ENCODE measurements at places on chromosomes 3 and 15. TPM values are rescaled to one million over a fixed set of nuclear protein-coding genes. Genes with fewer than 3 reads are reported as not detected.

The ACKR4 gene
- total RNA-seq = 0.15 TPM

The TGM5 gene
- total RNA-seq = not detected

The SCG5 gene
- 1.6 TPM for total RNA-seq

The UROC1 gene
- total RNA-seq = not detected

The RYR3 gene
- total RNA-seq = 0.02 TPM

The CYP1A2 gene
- not detected for total RNA-seq

The U2SURP gene
- 186 TPM for total RNA-seq

The P3H2 gene
- total RNA-seq = not detected

The DZIP3 gene
- 5.2 TPM for total RNA-seq

GRCh38 chr3:112097378-112097777, 11.2 kb downstream of the C3orf52 start:
- no peak overlapping the region for H3K4me3 ChIP-seq
- peak overlapping the region; percentile 56 for H3K27ac ChIP-seq
- no peaks in the 10 kb centered on the region for H3K27me3 ChIP-seq
- DNase-seq = no peak
- H3K36me3 ChIP-seq = peaks cover 33% of the 10 kb centered on the region
- peaks cover 36% of the 10 kb centered on the region for H3K4me1 ChIP-seq

GRCh38 chr3:129793942-129794310, 99.6 kb downstream of the TMCC1 start:
- H3K27ac ChIP-seq = no peak overlapping the region
- DNase-seq = no peak
- peaks cover 1% of the 10 kb centered on the region for H3K27me3 ChIP-seq
- H3K36me3 ChIP-seq = no peaks in the 10 kb centered on the region

GRCh38 chr15:101543026-101543390, 53.5 kb upstream of the PCSK6 start:
- H3K4me1 ChIP-seq = no peaks in the 10 kb centered on the region
- H3K4me3 ChIP-seq = no peak overlapping the region
- H3K27ac ChIP-seq = no peak overlapping the region
- no peak for DNase-seq
- no peaks in the 10 kb centered on the region for H3K36me3 ChIP-seq

GRCh38 chr3:55042591-55042990, 114.7 kb upstream of the LRTM1 start:
- DNase-seq = no peak
- no peaks in the 10 kb centered on the region for H3K4me1 ChIP-seq
- H3K27me3 ChIP-seq = no peaks in the 10 kb centered on the region
- H3K36me3 ChIP-seq = no peaks in the 10 kb centered on the region

DNA sequence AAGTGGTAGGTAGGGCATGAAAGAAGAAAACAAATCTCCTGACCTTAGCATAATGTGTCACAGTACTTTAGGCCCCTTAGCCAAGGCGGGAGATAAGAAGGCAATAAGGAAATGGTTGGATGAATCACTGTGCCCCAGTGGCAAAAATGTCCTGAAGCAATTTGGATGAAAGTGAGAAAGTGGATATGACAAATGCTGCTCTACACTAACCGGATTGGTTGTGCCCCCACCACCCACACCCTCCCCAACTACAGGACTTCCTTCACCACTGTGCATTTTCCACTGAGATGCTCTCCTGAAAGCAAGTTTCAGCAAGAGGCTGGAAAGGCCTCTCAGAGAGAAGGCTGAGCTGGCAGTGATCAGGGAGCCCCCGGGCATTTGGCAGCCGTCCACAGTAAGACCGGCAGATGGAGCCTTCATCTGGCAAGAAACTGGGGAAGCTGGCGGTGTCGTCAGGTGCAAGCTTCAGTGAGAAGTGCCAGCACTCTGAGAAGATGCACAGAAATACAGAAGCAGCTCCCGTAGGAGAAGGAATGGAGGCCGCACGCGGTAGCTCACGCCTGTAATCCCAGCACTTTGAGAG, 63.8 kb downstream of the ATP1B3 start:
- no peak overlapping the region for H3K4me3 ChIP-seq
- H3K27me3 ChIP-seq = no peaks in the 10 kb centered on the region
- H3K4me1 ChIP-seq = peaks cover 9% of the 10 kb centered on the region
- H3K36me3 ChIP-seq = no peaks in the 10 kb centered on the region
- DNase-seq = no peak

DNA sequence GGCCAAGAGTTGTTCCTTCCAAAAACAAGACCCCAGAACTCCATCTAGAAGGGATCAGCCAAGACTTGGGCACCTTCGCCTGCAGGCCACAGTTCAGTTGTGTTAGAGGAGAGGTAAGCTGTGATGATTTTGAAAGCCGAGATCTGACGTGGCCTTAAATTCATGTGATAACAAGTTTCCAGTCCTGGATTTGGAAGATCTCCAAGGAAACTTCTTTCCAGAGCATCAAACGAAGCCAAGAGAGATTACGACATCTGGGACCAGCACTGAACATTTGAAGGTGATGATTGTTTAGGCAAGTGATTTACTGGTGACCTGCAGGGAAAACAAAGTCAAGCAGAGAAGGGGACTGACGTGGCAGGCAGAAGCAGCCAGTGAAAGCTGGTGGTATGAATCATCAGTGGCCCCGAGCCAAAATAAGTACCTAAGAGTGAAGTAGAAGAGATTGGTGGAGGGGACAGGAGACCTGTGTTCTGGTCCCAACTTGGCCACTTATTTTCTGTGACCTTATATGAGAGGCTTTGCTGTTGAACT, 339.0 kb upstream of the PROK2 start:
- DNase-seq = no peak
- H3K27ac ChIP-seq = no peak overlapping the region
- peaks cover 4% of the 10 kb centered on the region for H3K27me3 ChIP-seq

DNA sequence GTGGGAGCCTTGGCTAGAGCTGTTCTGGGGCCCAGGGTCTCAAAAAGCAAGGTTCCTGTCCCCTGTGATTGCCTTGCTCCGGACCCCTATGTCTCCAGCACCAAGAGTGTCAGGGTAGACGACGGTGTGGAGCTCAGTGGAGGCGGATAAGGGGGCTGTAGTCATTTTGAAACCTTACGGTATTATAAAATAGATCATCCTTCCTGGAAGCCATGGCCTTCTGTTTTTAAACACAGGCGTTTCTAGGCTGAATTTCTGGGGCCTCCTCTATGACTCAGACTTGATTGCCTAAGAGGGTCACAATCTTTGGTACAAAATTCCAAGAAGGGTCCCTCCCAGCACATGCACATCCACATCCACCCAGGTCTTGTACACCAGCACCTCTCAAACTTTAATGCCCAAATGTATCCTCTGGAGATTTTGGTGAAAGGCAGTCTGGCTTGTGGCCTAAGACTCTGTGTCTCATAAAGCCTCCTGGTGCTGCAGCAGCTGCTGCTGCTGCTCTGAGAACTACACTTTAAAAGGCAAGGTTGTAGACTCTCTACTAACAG, 70.5 kb upstream of the XCR1 start:
- peak; percentile 57 for DNase-seq
- peak overlapping the region; percentile 95 for H3K27ac ChIP-seq
- H3K36me3 ChIP-seq = peaks cover 23% of the 10 kb centered on the region
- peak overlapping the region; percentile 71 for H3K4me3 ChIP-seq
- peaks cover 80% of the 10 kb centered on the region for H3K4me1 ChIP-seq

DNA sequence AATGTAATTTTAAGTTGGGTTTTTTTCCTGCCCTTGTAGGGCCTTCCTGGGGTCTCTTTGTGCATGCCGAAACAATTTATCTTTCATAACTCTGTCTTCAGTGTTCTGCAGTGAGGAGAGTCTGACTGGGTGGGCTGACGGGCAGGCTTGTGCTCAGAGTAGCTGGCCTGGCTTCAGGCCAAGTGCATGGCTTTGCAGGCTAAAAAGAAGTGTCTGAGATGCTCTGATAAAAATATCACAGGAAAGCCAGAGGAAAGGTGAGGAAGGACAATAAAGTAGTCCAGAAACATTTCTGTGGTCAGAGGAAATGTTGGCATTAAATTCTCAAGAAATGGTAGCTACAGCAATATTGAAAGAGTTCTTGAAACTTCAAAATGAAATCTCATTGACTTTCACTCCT, 25.5 kb downstream of the ST3GAL6 start:
- peaks cover 11% of the 10 kb centered on the region for H3K4me1 ChIP-seq
- H3K4me3 ChIP-seq = no peak overlapping the region
- H3K27ac ChIP-seq = no peak overlapping the region
- peaks cover 8% of the 10 kb centered on the region for H3K27me3 ChIP-seq

GRCh38 chr3:40753951-40754350, 229.2 kb downstream of the ZNF621 start:
- H3K4me1 ChIP-seq = no peaks in the 10 kb centered on the region
- no peak for DNase-seq
- H3K4me3 ChIP-seq = no peak overlapping the region
- no peaks in the 10 kb centered on the region for H3K36me3 ChIP-seq

- H3K4me3 ChIP-seq = peak overlapping the region; percentile 68
- peaks cover 98% of the 10 kb centered on the region for H3K4me1 ChIP-seq
- no peak for DNase-seq
These were observed 9.3 kb downstream of the TRA2B start for GRCh38 chr3:185928496-185928895.

GRCh38 chr15:52031556-52031955, 12.5 kb downstream of the MAPK6 start:
- peaks cover 21% of the 10 kb centered on the region for H3K36me3 ChIP-seq
- H3K27me3 ChIP-seq = no peaks in the 10 kb centered on the region
- peaks cover 12% of the 10 kb centered on the region for H3K4me1 ChIP-seq
- H3K27ac ChIP-seq = no peak overlapping the region
- H3K4me3 ChIP-seq = no peak overlapping the region

GRCh38 chr3:16104156-16104555, 70.3 kb upstream of the GALNT15 start:
- no peak overlapping the region for H3K4me3 ChIP-seq
- no peaks in the 10 kb centered on the region for H3K4me1 ChIP-seq
- H3K27ac ChIP-seq = no peak overlapping the region
- no peaks in the 10 kb centered on the region for H3K36me3 ChIP-seq
- no peaks in the 10 kb centered on the region for H3K27me3 ChIP-seq
- DNase-seq = no peak

DNA sequence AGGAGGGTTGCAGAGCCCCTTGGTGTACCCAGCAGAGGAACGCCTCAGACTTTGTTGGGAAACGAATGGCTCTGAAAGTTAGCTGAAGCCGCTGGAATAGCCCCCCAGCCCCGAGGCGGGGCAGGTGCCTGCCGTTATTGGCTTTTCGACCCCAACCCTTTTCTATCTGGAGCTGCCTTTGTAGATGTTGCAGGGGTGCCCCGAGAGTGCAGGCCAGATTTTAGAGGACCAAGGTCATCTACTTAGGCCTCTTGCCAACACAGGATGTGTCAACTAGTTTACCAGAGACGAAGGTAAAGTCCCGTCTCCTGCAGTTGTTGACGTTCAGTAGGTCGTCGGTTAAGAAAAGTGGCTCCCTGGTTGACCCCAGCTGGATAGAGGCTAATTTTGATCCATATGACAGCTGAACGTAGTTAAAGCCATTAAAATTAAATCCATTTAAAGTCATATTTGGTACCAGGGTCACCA, 579 bp upstream of the UBE3A start:
- no peaks in the 10 kb centered on the region for H3K27me3 ChIP-seq
- H3K4me1 ChIP-seq = peaks cover 33% of the 10 kb centered on the region
- peaks cover 5% of the 10 kb centered on the region for H3K36me3 ChIP-seq
- H3K27ac ChIP-seq = peak overlapping the region; percentile 86
- no peak for DNase-seq

DNA sequence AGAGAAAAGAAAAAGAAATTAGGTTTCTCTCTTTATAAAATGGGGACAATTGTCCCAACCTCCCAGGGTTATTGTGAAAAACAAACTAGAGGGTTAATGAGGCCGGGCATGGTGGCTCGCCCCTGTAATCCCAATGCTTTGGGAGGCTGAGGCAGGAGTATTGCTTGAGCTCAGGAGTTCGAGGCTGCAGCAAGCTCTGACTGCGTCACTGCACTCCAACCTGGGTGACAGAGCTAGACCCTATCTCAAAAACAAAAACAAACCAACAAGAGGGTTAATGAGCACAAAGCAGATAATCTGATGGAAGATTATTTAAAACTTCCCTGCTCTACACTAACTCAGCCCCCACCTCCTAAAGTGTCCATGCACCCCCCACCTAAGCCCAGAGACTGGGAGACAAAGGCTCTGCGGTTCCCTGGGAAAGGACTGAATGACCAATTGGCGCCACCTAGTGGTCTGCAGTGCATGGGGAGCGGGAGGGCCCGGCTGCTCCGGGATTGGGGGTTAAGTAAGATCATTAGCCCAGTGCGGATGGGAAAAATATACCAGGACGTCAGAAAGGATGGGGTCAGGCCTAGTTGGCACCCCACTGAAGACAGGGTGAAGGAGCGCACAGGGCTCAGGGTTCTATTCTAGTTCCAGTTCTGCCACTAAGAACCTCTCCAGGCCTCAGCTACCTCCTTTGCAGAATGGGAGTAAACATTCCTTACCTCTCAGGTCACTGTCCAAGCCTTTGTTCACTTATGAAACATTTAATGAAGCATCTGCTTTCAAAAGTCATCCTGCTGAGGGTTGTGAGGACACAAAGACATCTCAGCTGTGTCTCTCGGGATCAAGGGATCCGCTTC, 15.6 kb downstream of the PIF1 start:
- peaks cover 7% of the 10 kb centered on the region for H3K27me3 ChIP-seq
- H3K4me1 ChIP-seq = peaks cover 6% of the 10 kb centered on the region
- peak; percentile 51 for DNase-seq
- H3K27ac ChIP-seq = no peak overlapping the region
- no peaks in the 10 kb centered on the region for H3K36me3 ChIP-seq

GRCh38 chr3:72336821-72337479, 511.3 kb downstream of the SHQ1 start:
- no peak overlapping the region for H3K4me3 ChIP-seq
- no peak for DNase-seq
- peaks cover 2% of the 10 kb centered on the region for H3K27me3 ChIP-seq
- H3K36me3 ChIP-seq = no peaks in the 10 kb centered on the region

GRCh38 chr3:40278791-40279190, 30.7 kb upstream of the EIF1B start:
- DNase-seq = no peak
- H3K27me3 ChIP-seq = peaks cover 6% of the 10 kb centered on the region
- no peaks in the 10 kb centered on the region for H3K36me3 ChIP-seq
- no peaks in the 10 kb centered on the region for H3K4me1 ChIP-seq
- no peak overlapping the region for H3K27ac ChIP-seq

- no peaks in the 10 kb centered on the region for H3K27me3 ChIP-seq
- H3K27ac ChIP-seq = no peak overlapping the region
- DNase-seq = no peak
- H3K36me3 ChIP-seq = peaks cover 24% of the 10 kb centered on the region
- H3K4me3 ChIP-seq = peak overlapping the region; percentile 76
These were observed 27.1 kb downstream of the LRIG1 start for GRCh38 chr3:66473692-66474091.

- H3K27me3 ChIP-seq = no peaks in the 10 kb centered on the region
- H3K4me1 ChIP-seq = no peaks in the 10 kb centered on the region
- no peaks in the 10 kb centered on the region for H3K36me3 ChIP-seq
- H3K4me3 ChIP-seq = no peak overlapping the region
- no peak for DNase-seq
- no peak overlapping the region for H3K27ac ChIP-seq
These were observed 733.6 kb downstream of the EPHA3 start for GRCh38 chr3:89841041-89841440.

Measured in activated T-helper 1 cell treated with anti-CD3 and anti-CD28 coated beads, Interleukin-12 subunit alpha, Interleukin-12 subunit beta, Interleukin-2, Interleukin-4 antibody, amounts not matched to agents 30 ng/mL and 10 ng/mL and 1 ng/mL, durations not matched to agents 14 hours and 24 hours and 36 hours (primary cell).